ENCODE measurements at places on chromosomes 11 and 22.
A peak's percentile ranks its signal among the peaks of the same experiment; 100 is the strongest.

GRCh38 chr22:37990862-37991261 is 6.5 kb upstream of the SOX10 start:
- no peak for DNase-seq

GRCh38 chr11:60127311-60127811 is 38.9 kb downstream of the MS4A2 start:
- no peak for DNase-seq

DNA sequence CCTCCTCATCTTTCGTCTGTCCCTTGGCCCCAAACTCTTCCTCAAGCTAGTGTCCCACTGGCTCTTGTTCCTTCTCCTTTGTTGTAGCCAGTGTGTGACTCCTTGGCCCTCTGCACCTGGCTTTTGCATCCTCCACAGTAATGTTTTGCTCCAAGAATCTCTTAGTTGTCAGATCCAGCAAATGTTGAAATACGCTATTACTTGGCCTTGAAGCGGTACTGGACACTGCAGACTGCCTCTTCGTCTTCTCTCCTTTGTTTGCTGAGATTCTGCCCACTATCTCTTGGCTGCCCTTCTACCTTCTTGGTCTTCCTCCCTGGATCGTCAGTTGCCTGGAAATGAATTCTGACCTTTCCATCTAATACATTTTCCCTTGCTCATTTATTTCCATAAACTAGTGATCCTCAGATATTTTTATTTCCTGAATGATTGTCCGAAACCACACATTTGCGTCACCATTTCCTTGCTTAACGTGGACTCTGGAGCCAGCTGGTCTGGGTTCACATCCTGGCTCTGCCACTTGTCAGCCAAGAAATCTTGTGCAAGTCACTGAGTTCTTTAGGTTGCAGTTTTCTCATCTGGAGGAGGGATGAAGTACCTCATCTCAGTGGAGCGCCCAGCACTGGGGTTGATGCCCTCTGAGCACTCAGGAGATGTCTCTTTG is 113.6 kb downstream of the LDLRAD3 start:
- DNase-seq, result no peak

GRCh38 chr11:10674440-10674855 is 19.1 kb downstream of the IRAG1 start:
- DNase-seq, result no peak

DNA sequence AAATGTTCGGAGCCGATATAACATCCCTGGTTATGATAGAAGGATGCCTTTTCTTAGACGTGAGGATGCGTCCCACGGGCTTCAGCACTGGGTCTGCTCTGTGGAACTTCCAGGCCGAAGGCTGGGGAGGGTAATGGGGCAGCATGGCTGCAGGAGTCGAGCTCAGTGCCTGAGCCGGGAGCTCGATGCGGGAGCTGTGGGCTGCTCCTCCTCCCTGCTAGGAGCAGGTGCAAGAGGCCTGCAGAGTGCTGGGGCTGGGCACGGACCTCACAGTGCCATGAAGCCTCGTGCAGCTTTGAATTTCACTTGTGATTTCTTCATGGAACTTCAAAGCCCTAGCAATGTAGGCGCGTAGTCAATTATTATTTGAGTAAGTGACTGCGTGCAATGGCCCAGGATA is 6.0 kb downstream of the TUBA8 start:
- no peak for DNase-seq

DNA sequence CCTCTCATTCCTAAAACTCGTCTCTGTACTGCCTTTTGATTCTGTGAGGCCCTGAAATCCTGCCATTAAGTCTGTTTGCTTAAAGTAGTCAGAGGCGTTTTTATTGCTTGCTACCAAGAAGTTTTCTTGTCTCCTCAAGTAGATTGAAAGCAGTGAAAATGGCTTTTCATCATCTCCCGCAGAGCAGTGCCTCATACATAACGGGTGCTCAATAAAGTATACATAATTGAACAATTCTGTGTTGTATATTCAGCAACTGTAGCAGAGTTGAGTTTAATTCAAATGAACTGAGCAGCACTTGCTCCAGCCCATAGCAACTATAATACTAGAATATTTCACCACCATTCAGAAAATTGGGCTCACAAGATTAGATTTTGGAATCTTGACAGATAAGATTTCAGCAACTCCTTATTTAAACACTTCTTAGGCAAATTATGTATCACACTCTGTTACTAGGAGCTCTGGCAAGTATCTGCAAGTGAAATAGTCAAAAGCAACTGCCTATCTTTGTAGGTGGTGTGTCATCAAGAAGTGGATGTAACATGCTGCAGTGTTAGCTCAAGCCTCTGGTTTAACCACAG is 20.0 kb downstream of the FIBIN start:
- no peak for DNase-seq

DNA sequence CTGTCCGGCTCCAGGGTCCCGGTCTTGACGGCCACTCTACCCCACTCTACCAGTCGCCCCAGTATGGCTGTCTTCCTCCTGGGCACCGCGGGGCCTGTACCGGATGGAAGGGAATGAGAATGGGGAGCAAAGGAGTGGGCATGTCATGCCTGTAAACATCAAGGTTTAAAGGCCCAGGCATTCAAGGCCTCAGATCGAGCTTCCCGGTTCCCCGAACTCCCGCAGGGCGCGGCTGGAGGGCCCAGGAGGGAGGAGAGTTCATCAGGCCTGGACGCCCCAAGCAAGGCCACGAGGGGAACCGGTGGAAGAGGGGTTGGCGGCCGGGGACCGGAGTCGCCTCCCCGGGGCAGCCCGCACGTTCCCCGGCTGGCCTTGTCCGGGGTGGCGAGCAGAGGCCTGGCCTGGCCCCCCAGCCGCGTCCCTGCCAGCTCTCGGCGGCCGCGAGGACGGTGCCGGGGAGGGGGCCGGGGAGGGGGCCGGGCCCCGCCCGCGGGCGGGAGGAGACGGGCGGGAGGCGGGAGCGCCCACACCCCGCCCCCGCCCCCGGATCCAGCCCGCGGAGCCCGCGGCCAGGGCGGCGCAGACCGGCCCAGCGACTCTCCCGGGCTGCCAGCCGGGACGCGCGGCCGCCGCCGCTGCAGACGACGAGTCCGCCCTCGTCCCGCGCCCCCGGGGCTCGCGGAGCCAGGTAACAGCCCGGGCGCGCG is at the start of gene CDC42EP1:
CDC42EP1 (plus strand) TSS at position 580 of the 707 bp plus-strand sequence. CDS start 5,870 bp downstream, outside the sequence.
- no peak for DNase-seq

GRCh38 chr11:7597620-7598019 is 75.7 kb downstream of the CYB5R2 start:
- DNase-seq, result no peak

DNA sequence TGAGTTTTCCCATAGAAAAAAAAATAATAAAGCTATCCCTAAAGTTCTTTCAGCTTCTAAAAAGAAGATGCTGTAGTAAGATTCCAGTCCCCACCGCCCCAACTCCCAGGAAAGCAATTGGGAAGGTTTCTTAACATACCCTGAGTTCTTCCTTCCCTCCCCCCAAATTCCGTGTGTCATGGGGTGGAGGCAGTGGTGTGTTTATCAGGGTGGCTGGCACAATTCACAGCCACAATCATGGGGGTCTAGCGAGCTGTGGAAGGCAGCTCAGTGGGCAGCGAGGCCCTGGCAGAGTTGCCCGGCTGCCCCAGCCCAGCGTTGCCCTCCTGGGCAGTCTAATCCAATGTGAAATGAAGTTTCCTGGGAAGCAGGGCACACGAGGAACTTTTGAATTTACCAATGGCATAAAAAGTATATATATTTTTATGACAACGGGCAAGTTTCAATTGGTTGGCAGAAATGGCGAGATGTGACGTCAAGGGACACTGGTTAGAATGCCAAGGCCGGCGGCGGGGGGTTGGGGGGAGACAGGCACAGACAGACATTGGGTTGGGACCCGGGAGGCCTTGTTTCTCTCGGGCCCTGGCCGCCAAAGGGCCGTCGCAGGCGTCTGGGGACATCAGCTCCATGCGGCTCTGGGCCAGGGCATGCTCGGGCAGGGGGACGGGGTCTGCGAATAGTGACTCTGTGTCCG is 80.7 kb upstream of the PPARA start:
- DNase-seq, result no peak

DNA sequence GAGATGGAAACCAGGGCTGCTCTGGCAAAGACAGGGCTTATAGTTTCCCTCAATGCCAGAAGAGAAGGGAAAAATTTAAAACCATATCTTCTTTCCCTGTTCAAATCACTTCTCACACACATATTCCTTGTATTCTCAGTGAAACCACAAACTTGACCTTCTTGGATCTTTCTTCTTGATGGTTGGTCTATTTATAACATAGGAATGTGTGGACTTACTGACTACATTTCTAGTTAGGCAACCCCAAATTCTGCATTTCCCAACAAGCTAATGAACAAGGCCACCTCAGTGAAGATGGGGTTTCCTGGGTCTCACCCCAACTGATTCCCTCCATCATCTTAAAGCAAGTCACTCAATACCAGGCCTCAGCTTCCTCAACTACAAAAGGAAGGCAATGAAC is 3.8 kb upstream of the QSER1 start:
- no peak for DNase-seq

- peak; percentile 1 for DNase-seq
These were observed 256.1 kb upstream of the UBASH3B start for GRCh38 chr11:122399375-122399774.

- no peak for DNase-seq
These were observed 548.3 kb downstream of the MIAT start for GRCh38 chr22:27205492-27206373.

DNA sequence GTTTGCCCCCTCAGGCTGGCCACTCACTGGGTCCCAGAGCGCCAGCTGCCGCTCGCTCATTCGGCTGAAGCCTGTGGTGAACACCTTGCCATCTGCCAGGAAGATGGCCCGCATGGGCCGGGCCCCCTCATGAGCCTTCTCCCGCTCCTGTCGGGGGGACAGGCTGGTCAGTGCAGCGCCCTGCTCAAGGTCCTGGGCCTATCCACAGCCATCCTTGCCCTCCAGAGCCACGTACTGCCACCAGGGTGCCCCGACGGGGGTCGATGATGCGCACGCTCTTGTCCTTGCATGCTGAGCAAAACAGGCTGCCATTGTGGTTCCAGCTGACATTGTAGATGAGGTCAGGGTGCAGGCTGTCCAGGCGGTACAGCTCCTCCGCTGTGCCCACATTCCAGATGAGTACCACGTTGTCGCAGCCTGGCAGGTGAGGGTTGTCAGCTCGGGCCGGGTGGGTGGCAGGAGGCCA is 2.1 kb downstream of the CORO1B start:
- no peak for DNase-seq

- DNase-seq, result no peak
These were observed 5.1 kb downstream of the TSPAN18 start for GRCh38 chr11:44731685-44732430.

GRCh38 chr22:44309647-44310046 is 3.1 kb downstream of the SHISAL1 start:
- DNase-seq, result no peak

Data from MV-4-11 (cell line).